ENCODE measurements at places on chromosomes 12 and 14.
A peak's percentile ranks its signal among the peaks of the same experiment; 100 is the strongest.

- no peak for DNase-seq
Measured at GRCh38 chr14:83568141-83568540, 1961.8 kb upstream of the FLRT2 start.

- DNase-seq = no peak
Measured at GRCh38 chr12:107503129-107503855, 182.3 kb upstream of the PWP1 start.

- DNase-seq = no peak
Measured at GRCh38 chr14:37992499-37992898, 215.2 kb upstream of the SSTR1 start.

DNA sequence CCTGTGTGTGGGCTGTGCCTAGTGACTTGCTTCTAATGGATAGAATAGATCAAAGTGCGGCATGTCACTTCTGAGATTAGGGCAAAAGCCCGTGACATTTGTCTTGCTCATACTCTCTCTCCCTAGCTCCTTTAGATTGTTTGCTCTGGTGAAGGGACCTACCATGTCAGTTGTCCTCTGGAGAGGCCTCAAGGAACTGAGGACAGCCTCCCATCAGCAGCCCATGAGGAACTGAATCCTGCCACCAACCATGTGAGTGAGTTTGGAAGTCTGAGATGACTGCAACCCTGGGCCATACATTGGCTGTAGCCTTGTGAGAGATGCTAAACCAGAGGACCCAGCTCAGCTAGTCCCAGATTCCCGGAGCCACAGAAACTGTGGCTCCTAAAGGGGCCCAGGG is 101.6 kb upstream of the ESRRB start:
- no peak for DNase-seq

- DNase-seq = peak; percentile 31
Measured at GRCh38 chr12:42128327-42128726, 16.3 kb downstream of the GXYLT1 start.

DNA sequence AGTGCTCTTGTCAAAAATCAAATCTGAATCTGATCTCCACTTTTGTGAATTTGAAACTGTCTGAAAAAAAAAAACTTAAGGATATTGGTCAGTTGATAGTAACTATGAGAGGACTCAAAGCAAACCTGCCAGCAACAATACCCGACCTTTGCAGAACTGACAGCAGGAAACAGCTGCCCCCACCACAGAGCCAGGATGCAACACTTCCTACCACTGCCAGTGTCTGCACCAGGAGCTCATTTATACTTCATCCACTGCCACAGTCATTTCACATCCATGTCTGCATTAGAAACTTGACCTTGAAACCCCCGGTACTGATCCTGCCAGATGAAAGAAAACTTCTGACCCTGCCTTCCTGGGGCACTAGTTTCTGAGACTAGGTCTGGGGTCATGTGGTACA is 27.4 kb upstream of the RXYLT1 start:
- no peak for DNase-seq

- no peak for DNase-seq
Measured at GRCh38 chr12:28802706-28803438, 346.2 kb upstream of the FAR2 start.

GRCh38 chr14:75125617-75126016 is 1.2 kb downstream of the NEK9 start:
- DNase-seq = peak; percentile 76

DNA sequence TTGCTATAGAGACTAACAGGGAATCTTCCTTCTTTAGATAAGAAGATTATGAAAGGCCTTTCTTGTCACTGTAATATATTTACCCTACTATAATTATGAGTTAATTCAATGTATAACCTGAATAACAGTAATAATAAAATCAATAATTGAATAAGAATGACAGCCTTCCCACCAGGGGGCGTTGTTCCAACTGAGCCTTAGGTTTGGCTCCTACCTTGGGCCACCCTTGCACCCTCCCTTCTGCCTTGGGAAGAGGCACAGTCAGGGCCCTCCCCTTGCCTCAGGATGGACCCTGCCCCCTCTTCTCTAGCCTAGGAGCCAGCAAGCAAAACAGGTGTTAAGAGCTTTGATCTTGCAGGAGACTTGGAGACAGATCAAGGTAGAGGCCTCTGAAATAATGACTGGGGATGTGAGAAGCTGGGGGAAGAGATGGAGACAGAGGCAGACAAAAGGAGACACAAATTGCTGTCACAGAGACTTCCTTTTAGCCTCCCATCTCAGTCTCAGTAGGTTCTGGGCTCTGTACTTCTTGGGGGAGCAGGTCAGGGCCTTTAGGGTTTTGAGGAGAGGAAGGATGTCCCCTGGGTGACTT is 40.1 kb upstream of the CISTR start:
- DNase-seq = no peak

- no peak for DNase-seq
Measured at GRCh38 chr12:55703288-55703687, 4.4 kb downstream of the ITGA7 start.

GRCh38 chr12:80413462-80413861 is 30.6 kb upstream of the PTPRQ start:
- DNase-seq = no peak

DNA sequence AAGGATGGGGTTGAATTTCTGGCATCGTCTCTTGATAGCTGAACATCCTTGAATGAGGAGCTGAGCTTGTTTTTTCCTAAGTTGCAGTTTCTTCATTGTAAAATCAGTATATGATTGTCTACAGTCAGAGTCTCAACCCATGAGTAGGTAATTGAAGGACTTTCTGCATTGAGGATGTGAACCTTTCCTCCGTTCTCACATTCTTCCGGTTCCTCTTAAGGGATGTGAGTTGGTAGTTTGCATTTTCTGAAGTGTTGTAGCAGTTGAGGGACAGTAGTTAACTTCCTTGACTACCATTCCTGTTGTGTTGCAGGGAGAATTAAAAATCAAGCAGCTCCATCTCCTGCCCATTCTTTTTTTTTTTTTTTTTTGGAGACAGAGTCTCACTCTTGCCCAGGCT is 19.1 kb downstream of the TPCN1 start:
- DNase-seq = no peak

All from astrocyte of the spinal cord (primary cell).